ENCODE measurements at places on chromosomes 7 and 10.

- no peak for DNase-seq
Observed at GRCh38 chr10:7243873-7244272, 167.0 kb downstream of the SFMBT2 start.

DNA sequence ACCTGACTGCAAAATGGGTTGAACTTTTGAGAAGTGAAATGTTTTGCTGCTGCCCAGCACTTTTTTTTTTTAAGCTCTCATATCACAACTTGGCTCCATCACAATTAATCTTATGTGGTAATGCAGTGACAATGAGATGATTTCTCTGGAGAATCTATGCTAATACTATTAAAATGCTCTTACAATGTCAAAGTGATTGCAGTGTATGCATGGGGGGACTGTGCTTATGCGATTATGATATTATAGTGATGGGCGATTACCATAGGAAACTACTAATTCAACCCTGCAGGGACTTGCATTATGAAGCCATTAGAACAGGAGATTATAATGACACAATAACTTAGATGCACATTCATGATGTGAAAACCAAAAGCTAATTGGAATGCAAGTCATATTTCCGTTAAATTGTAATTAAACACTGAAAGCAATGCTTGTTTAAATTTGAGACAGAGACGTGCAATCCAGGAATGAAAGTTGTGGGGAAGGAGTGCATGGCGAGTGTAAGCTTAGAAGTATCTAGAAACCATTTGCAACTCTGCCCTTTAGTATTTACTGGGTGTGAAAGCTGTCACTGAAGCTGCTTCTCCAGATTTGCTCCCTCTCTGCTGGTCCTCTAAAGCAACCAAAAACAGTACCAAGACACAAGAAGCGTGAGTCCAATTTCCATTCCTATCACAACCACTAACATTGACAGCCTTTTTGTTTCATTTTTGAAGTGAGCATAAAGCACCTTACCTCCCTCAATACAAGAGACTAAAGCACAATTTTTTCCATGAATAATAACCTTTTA, 21.6 kb downstream of the PTER start:
- no peak for DNase-seq

- DNase-seq: no peak
Observed at GRCh38 chr10:121732656-121733445, 134.6 kb upstream of the FGFR2 start.

DNA sequence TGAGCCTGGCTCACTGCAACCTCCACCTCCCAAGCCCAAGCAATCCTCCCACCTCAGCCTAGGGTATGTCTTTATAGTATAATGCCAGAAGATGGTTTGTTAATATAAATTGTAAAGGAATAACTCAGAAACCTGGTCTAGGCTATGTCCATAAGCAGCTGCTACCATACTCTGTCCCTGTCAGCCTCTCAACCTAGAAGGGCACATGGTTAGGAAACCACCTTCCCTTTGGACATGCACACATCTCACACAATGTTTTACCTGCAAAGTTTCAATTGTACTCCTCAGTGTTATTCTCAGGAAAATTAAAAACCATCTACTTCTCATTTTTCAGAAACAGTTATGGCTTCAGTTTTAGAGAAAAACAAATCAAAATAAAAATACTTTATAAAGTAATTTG, 40.1 kb downstream of the ARHGAP21 start:
- DNase-seq: no peak

GRCh38 chr7:101232141-101232850, 5.3 kb downstream of the CLDN15 start:
- DNase-seq: no peak

GRCh38 chr10:62402508-62402907, 28.3 kb downstream of the ZNF365 start:
- no peak for DNase-seq

- DNase-seq: no peak
Observed at GRCh38 chr10:87506956-87507355, 2.3 kb downstream of the MINPP1 start.

DNA sequence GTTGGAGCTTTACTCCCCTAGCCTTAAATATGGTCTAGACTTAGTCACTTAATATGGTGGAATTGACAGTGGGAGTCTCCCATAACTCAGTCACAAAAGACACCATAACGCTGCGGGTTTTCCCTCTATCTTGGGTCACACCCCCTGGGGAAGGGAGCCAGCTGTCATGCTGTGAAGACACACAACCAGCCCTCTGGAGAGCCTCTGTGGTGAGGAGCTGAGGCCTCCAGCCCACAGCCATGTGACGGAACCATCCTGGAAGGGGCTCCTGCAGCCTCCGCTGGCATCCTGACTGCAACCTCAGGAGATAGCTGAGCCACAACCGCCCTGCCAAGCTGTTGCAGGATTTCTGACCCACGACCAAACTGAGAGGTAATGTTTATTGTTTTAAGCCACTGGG, 37.9 kb downstream of the PAXIP1 start:
- DNase-seq: no peak

DNA sequence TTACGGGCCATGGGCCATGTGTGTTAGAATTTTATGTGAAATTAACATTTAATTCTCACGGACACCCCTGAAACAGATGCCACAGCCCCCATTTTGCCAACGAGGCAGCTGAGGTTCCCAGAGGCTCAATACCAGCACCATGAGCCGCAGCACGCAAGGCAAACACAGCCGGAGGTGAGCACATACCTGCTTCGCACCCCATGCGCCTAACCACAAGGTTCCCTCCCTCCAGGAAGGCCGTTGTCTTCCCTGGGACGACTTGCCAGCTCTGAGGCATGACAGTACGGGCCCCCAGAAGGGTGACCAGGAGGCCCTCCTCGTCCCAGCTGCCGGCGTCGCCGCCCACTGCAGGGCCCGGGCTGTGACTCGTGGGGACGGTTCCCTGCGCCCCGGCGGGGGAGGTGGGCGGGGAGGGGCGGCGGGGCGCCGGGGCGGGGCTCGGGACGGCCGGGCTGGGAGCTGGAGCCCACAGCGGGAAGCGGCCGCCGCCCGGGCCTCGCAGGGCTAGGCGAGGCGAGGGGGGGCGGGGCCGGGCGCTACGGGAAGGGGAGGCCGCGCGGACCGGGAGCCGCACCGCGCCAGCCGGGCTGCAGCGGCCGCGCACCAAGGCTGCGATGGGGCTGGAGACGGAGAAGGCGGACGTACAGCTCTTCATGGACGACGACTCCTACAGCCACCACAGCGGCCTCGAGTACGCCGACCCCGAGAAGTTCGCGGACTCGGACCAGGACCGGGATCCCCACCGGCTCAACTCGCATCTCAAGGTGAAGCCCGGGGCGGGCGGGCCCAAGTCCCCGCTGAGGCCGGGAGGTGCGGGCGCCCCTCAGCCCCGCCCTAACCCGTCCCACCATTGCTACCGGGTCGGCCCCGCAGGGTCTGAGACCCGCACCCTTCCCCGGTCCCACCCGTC, at the start of gene CAV2:
CAV2 (plus strand) TSS at position 571 of the 910 bp plus-strand sequence; CDS start at position 615, 44 bp downstream.
- DNase-seq: no peak

DNA sequence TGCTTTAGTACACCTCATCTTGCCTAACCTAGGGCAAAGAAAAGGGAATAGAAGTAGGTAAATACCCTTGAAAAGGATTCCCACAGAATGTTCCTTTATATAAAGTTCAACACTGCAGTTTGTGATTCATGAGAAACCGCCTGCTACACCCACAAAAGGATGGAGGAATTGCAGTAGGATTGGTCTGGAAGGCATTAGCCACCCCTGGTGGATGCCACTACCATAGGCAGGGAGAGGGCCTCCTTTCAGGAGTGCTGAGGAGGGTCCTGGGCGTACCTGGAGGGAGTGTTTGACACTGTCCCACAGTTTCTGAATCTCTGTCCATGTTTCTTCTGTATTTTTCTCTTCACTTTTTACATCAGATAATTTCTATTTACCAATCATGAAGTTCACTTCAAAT, 221.8 kb upstream of the TMEM72 start:
- DNase-seq: no peak

- no peak for DNase-seq
Observed at GRCh38 chr7:1926908-1927306, 256.8 kb downstream of the ELFN1 start.

- no peak for DNase-seq
Observed at GRCh38 chr7:88669913-88670312, 89.6 kb upstream of the ZNF804B start.

- no peak for DNase-seq
Observed at GRCh38 chr7:144255471-144255897, 9.1 kb downstream of the OR2A7 start.

DNA sequence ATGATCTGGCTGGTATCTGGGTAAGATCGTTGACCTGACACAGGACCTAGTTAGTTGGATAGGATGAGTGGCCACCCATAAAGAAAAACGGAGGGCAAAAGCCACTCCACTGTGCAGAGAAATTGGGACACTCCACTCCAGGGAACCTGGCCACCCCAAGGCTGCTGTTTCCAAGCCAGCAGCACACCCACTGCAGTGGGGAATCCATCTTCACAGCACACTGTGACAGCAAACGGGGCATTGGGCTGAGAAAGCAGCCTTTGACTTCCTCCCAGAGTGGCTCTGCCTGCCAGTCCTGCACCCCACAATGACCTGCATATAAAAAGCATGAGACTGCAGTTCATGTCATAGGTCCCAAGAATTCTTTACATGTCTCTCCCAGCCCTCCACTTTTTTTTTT, 52.9 kb downstream of the MTPN start:
- DNase-seq: no peak

DNA sequence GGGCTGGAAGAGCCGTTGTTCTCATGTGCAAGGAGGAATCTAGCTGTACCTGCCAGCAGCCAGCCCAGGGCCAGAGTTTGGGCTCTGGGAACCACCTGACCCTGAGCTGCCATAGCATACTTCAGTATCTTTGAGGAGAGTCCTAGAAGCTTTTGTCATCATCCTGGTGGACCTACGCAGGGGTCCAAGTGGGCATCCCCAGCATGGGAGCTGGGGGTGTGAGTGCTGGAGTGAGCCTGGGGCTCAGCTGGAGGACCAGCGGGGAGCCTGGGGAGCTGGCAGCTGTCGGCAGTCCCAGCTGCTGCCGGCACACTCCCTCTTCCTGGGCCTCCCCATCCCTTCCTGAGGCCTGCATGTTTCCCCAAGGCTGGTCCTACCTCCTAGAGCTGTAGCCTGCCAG, 32.5 kb downstream of the C10orf105 start:
- DNase-seq: no peak

DNA sequence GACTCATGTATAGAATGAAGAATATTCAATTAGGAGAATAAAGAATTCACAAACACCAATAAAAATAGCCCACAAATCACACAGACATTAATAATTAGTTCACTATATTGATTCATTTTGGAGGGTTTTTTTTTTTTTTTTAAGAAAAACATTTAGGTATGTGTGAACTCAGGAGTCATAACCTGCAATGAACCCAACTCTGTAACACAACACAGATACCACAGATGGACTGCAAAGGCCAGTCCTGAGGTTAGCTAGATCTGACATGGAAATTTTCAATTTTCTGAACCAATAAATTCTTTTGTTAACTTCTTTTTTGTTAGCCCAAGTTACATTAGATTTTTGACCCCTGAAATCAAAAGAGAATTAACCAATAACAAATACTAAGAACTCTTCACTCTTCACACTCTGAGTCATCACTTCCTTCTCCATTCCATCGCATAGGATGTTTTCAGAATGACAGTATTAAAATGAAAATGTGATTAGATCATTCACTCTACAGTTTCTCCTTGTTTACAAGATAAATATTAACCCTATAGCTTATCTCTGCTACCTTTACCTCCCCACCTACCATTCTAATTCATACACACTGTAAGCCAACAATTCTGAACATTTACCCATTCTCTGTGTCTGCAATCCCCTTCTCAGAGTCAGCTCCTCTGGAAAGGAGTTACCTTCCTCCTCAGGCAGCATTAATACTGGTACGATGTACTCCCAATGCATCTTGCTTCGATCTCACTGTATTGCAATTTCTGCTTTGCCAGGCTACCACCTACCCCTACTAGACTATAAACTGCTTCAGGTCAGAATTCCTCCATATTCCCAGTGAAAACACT, 141.5 kb downstream of the LRRN3 start:
- DNase-seq: no peak

GRCh38 chr10:47164126-47164799, 135.7 kb upstream of the GDF10 start:
- no peak for DNase-seq

GRCh38 chr7:157793973-157794745, 457.4 kb downstream of the DNAJB6 start:
- DNase-seq: no peak

DNA sequence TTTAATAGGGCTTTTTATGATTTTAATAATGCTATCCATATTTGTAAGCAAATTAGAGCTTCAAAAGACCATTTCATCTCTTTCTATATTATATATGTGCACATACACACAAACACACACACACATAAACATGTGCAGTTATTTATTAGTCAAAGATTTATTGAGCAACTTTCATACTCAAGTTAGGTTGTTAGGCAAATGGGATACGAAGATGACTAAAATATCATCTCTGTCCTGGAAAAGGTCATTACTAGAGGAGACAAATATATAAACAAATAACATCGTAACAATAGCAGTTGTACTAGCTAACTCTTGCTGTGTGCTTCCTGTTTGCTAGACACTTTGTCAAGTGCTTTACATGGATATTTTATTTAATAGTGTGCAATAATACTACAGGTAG, 307.9 kb downstream of the SNX13 start:
- DNase-seq: no peak

- no peak for DNase-seq
Observed at GRCh38 chr7:107090457-107090856, 46.0 kb downstream of the PRKAR2B start.

- no peak for DNase-seq
Observed at GRCh38 chr10:91607646-91608403, 25.0 kb downstream of the PPP1R3C start.

GRCh38 chr7:95269640-95270039, 54.7 kb downstream of the PON1 start:
- DNase-seq: no peak

- no peak for DNase-seq
Observed at GRCh38 chr10:44862924-44863323, 48.2 kb upstream of the TMEM72 start.

DNA sequence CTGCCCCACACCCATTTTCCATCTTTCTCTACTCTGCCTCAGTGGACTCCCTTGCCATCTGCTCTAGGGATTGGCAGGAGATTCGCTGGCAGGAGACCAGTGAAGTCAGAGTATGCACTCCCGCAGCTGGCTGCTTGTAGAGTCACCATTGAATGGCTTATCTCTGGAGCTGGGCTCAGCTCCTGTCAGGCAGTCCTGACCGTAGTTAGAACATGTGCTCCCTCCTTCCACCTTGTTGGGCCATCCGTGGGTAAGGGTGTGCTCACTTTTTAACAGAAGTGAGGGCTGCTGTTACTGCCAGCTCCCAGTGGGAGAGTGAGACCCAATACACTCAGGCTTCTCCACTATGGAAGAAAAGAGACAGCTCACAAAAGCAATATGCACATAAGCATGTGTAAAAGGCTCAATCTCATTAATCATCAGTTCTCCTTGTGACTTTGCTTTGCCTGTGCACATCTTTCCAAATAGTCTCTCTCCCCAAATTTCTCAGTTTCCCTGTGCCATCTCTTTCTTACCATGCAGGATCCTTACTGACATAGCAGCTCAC, 773.3 kb downstream of the GRID1 start:
- no peak for DNase-seq
